ENCODE measurements at places on chromosomes 3 and 15.
A peak's percentile ranks its signal among the peaks of the same experiment; 100 is the strongest.

- peak; percentile 8 for DNase-seq
Measured at GRCh38 chr15:57320631-57321220, 55.6 kb upstream of the CGNL1 start.

DNA sequence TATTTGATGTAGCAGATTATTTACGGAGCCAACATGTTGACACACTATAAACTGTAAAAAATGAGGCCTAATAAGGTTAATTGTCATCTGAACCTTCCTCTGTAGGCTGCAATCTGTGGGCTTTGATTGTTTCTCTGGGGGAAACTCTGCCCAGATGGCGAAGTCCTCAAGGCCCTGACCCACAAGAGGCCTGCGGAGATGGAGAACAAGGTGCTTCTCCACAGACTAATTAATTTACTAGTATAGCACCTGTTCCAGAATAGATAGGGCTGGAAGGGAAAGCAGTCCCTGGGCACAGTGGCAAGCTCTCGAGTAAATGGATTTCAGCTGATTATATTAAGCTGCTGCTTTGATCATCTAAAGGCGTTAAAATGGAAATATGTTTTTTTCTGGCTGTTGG is 338.8 kb upstream of the DNAJC19 start:
- no peak for DNase-seq

GRCh38 chr3:13157986-13158385 is 84.8 kb upstream of the IQSEC1 start:
- no peak for DNase-seq

GRCh38 chr3:54355800-54356199 is 233.4 kb downstream of the CACNA2D3 start:
- no peak for DNase-seq

- DNase-seq = peak; percentile 32
Measured at GRCh38 chr3:153614563-153614962, 452.5 kb downstream of the RAP2B start.

DNA sequence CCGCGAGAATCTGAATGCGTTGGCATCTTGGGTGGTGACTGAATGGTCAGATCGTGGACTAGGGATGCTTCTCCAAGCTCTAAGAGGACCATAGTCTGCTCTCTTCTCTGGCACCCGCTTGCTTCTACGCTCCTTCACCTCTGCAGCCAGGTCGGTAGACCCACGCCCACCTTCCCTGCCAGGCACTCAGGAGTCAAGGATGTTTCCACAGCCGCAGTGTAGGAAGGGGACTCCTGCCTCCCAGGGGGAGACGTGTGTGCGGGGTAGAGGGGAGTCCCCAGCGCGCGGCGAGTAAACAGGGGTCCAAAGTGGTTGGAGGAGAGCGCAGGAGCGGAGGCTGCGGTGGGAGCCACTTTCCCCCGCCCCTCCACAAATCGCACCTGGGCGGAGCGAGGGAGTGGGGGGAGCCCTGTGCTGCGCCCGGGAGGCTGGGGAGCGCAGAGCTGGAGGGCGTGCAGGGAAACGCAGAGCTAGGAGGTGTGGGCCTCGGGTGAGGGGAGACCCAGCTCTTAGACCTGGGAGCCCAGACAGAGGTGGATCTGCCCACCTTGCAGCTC is 1.7 kb downstream of the LRRC3B start:
- no peak for DNase-seq

DNA sequence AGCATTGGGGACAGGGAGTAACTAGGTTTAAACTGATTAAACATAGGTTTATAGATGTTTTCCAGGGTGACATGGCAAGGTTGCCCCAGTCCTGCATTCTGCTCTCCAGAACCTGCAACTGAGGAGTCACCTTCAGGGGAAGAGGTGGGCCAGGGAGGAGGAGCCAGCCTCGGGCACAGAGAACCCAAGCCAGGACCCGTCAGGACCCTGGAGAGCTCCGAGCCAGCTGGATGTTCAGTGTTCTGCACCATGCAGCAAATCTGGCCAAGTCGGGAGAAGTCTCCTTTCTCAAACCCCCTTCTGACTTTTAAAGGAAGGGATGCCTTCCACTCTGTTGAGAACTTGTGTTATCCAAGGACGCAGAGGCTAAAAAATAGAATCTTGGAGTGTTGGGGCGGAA is 62.1 kb upstream of the SLC6A11 start:
- DNase-seq = no peak

- no peak for DNase-seq
Measured at GRCh38 chr3:11136116-11136515, 18.2 kb upstream of the HRH1 start.

GRCh38 chr3:168858327-168858726 is 762.6 kb upstream of the GOLIM4 start:
- no peak for DNase-seq

GRCh38 chr3:40470701-40471100 is 6.2 kb upstream of the ZNF619 start:
- no peak for DNase-seq

DNA sequence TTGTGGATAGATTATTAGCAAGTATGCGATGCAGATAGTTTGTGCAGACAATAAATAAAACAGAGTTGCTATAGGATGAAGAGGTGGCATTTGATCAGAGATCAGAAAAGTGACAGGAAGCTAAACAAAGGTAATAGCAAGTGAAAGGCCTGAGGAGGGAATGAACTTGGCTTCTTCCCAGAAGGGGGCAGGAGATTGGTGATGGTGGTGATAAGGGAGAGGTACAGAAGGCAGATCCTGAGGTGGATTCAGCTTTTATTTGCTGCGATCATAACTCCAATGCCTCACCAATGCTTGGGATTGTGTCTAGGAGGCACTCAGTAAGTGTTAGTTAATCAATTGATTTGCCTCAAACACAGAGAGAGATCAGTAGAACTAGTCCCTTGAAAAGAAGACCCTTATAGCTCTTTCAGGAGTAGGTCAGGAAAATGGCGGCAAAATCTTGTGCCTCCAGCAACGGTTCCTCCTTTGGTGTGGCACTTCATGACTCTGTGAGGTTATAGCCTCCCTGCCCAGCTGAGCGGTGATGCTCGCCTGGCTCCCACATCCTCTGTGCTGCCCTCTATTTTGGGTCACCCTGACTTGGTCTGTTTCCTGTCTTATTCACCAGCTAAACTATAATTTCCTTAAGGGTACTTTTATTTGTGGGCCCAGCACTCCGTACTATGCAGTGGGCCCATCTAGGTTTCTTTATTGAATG is 37.5 kb downstream of the TGFBR2 start:
- no peak for DNase-seq

DNA sequence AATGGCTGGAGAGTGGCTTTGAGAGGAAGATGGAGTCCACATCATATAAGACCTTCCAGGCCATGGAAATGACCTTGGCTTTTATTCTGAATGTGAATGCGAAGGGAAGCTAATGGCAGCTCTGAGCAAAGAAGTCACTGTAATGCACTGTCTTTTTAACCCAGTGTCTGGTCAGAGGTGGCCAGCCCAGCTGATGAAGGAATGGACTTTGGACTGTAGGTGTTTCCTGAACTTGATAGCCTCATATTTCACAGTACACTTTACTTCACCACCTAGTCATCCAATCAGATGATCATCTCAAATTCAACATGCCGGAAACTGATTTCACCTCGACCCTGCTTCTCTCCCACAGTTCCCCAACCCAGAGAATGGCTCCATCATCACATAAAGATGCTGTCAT is 33.4 kb downstream of the DCLK3 start:
- no peak for DNase-seq

GRCh38 chr3:58150810-58151199 is 60.0 kb downstream of the DNASE1L3 start:
- no peak for DNase-seq

DNA sequence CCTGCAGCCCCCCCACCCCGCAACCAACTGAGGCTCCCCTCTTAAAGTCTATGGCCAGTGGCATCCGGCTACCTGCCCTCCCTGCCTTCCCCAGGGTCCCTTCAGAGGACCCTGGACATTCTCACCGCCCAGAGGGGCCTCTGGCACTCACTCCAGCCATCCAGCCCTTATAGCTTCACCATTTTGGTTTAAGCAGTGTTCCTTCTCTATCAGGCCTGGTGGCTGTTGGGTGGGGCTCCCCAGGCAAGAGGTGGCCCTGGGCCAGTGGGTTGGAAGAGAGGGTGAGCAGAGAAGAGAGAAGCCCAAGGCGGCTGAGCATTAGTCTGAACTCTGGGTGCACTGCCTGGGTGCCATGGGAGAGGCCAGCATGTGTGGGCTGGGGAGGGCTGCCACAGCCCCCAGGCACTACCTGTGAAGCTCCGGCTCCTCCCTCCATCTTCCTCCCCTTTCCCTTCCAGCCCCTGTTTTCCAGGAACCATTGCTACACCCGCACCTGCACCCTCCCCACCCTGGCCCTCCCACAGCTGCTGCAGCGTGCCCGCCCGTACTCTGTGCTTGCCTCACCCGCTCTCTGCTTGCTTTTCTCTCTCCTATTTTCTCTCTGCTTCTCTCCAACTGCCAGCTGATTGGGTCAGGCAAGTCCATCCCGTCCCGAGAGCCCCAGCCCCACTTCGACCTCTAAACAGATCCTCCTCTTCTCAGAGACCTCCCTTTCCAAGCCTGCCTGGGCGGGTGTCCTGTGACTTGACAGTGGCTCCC is 168.2 kb downstream of the TBC1D2B start:
- DNase-seq = no peak

GRCh38 chr3:177778633-177779032 is 581.4 kb upstream of the TBL1XR1 start:
- no peak for DNase-seq

DNA sequence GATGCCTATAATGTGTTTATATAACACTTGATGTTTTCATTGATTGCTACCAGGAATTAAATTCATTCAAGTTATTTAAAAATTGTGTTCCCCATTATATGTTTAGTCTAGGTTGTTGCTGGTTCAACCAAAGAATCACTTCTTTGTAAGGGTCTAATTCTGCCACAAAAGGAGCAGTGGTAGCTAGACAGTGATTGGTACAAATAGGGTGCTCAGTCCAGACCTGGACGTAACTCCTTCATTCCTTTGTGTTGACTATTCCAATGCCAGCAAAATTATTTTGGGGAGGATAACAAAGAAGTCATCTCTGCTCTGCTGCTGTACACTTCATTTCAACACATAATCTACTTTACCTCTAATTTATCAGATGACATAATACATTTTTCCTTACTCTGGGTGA is 1.2 kb downstream of the CHMP2B start:
- no peak for DNase-seq

DNA sequence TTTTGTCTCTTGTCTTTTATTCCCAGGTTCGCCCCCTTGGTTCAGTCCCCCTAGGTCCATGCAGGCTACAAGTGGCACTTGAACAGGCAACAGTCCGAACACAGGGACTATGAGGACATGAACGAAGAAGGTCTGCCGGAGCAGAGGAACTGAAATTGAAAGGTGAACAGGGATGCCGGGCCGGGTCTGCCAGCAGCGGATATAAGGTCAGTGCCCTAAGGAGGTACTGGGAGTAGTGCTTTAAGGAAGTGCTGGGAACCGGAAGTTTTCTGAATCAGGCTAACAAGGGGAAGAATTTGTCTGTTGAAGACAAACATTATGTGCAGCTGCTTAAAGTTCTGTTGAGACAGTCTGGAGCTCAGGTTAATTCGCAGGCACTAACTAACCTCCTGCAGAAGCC is 46.8 kb downstream of the LSM3 start:
- DNase-seq = no peak

- DNase-seq = no peak
Measured at GRCh38 chr15:78684657-78685056, 43.6 kb upstream of the CHRNB4 start.

- no peak for DNase-seq
Measured at GRCh38 chr15:52727815-52728214, 48.6 kb upstream of the ATOSA start.

GRCh38 chr15:64883997-64884511 is 27.6 kb upstream of the ANKDD1A start:
- DNase-seq = peak; percentile 57

DNA sequence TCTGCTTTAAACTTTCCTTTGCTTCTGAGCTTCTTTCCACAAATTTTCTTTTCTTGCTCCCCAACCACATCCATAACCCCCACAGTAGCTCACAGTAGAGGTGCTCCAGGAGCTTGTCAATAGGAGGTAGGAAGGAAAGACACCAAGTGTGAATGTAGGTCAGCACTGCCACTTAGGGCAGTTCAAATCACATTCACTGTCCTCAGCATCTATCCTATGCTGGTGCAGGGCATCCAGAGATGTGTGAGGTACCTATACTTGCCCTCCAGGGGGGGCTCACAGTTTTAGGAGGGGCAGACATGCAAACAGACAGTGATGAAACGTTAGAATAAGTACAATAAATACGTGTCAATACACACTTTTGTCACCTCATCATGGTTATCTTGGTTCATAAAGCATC is 1.5 kb upstream of the SPSB4 start:
- no peak for DNase-seq

DNA sequence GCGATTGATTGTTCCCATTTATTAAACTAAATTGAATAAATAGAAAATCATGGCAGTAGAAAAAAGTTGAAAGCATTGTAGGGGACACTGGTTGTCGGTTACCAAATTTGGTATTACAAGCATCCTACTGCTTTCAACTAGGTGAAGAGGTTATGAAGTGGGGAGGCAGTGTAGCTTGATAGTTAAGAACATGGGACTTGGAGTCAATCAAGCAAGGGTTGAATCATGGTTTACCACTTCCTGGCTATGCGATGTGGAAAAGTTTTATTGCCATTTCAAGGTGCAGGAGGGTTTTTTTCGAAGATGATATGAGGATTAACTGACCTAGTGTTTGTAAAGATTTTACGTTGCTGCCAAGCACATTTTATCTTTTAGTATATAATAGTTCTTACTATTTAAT is 318.2 kb upstream of the KCNH8 start:
- DNase-seq = no peak

DNA sequence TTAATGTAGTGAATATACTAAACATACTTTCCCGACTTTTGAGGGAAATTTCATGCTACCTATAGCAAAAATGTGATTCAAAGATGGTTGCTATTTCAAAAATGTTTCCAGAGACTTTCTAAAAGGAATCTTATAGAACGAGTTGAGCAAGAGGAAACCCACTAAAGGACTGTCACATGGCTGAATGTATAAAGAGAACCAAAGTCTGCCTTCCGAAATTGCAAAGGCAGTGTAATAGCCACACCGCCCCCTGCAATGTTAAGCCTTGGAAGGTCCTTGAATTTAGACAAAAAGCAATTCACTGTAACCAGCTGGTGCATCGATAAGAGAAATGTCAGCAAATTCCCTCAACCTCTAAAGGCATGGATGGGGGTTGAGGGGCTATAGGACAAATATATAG is 142.8 kb downstream of the CHL1 start:
- no peak for DNase-seq

GRCh38 chr15:63112871-63113270 is 8.8 kb upstream of the LACTB start:
- DNase-seq = no peak

GRCh38 chr3:47009225-47010110 is 30.0 kb downstream of the NBEAL2 start:
- peak; percentile 79 for DNase-seq

DNA sequence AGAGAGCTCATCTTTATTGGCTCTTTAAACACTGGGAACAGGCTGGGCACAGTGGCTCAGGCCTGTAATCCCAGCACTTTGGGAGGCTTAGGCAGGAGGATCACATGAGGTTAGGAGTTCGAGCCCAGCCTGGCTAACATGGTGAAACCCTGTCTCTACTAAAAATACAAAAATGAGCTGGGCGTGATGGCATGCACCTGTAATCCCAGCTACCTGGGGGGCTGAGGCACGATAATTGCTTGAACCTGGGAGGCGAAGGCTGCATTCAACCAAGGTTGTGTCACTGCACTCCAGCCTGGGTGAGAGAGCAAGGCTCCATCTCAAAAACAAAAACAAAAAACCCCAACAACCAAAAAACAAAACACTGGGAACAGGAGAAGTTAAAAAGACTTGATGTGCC is 72.1 kb downstream of the CHAC1 start:
- DNase-seq = no peak

- no peak for DNase-seq
Measured at GRCh38 chr3:22475665-22476240, 724.7 kb upstream of the ZNF385D start.

Data from amniotic stem cell (primary cell).